ENCODE measurements at places on chromosomes 13 and 19. TPM values are rescaled to one million over a fixed set of nuclear protein-coding genes. Genes with fewer than 3 reads are reported as not detected.

- DNase-seq: no peak
Measured at GRCh38 chr19:39631178-39631577, 24.5 kb upstream of the LGALS16 start.

GRCh38 chr19:55098716-55099556, 18.5 kb downstream of the PPP1R12C start:
- no peak for DNase-seq

DNA sequence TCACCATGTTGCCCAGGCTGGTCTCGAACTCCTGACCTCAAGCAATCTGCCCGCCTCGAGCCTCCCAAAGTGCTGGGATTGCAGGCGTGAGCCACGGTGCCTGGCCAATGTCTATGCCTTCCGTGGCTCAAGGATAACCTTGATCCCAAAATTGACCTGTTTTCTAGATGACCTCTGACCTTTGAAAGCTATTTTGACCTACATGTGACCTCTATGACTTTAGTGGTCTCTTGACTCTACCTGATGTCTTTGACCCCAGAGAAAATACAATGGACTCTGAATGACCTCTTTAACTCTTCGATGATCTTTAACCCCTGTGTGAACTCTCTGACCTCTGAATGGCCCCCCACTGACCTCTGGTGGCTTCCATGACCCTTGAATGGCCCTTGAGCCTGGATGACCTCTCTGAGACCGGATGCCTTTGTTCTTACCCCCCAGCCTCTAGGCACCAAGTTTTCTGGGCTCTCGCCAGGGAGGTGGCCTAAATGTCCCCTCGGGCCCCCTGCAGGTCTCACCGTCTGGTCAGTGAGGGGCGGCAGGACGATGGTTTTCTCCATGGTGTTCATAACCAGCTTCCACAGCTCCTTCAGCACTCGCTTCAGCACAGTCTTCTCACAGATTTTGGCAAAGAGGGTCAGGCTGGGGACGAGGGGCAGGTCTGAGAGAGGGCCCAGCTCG, 63.7 kb downstream of the UNC13A start:
- no peak for DNase-seq

DNA sequence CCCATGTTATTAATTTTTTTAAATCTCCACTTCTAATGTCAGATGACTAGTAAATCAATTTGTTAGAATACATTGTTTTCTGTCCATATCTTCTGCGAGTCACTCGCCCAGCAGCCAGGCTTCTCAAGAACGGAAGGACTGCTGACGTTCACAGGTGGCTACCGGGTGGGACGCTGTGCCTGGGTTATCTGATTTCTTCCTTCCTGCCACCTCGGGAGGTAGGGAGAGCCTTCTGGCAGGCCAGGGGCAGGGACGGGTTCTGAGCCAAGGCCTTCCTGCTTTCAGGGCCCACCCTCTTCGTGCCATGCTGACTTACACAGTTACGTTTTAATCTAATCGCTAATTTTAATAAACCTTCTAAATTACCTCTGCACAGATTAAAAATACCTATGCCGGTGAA, 7.9 kb upstream of the C1QTNF9 start:
- no peak for DNase-seq

- DNase-seq: no peak
Measured at GRCh38 chr19:14407605-14408484, 11.3 kb downstream of the DDX39A start.

DNA sequence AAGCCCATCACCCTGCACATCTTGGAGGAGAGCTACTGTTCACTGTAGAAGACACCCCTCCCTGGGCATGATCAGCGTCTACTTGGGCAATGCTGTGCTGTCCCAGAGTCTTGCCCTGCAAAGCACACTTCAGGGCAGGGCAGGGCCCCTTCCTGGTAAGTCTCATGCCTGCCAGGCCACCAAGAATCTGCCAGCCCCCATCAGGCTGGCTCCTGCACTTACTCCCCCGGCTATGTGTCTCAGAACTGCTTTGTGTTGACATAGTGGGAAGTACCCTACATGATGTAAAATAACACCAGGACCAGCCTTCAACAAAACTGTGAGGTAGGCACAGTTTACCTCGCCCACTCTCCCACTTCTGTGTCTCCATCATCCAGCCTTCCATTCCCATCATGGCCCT, 27.8 kb upstream of the ATP12A start:
- no peak for DNase-seq

- no peak for DNase-seq
Measured at GRCh38 chr13:99426426-99426825, 74.8 kb upstream of the TM9SF2 start.

TNFRSF19 gene
- total RNA-seq: 0.17 TPM

ZNF274 gene
- 21.0 TPM for total RNA-seq

PABPC3 gene
- total RNA-seq: 0.14 TPM

LILRA2 gene
- not detected for total RNA-seq

ZNF681 gene
- 2.8 TPM for total RNA-seq

All from dermis blood vessel endothelial cell (primary cell).